PC-3 (cell line): ENCODE measurements at places on chromosomes 12 and 14.

DNA sequence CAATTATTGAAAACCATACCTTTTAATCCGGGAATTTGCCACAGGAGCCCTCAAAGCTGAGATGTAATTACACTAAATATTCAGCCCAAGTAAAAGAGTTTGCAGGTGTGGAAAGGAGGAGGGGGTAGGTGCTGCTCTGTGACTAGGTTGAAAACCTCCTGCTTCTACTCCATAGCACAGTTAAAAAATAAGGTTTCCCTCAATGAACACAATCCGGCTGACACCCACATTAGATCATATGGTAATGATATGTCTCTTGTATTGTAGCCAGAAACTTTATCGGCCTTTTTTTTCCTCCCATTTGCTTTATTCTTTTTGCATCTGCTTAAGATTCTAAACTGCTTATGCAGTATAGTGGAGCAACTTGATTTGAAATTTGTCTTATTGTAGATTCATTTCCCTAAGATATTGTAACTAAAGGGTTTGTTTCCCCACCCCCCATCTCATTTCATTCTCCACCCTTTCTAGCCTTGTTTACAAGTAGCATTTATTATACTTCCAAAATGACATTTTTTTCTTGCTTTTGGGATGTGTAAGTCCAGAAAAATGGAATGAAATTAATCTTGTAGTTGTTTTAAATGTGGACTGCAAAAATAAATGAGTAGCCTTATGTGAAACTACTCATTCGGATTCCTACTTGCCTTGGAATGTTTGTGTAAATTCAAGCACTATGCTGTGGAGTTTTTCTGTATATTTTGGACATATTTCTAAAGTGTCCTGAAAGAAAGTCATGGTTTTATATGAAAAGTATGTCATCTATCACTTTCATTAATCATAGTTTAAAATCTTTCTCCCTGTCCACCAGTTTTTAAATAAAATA, at the start of gene DCN:
Gene DCN, minus strand, starts transcription at position 182 of the 820 bp plus-strand sequence. CDS start 4,265 bp downstream, outside the sequence.
- DNase-seq: no peak

GRCh38 chr12:48981757-48982157, 3.6 kb downstream of the WNT1 start:
- no peak for DNase-seq

DNA sequence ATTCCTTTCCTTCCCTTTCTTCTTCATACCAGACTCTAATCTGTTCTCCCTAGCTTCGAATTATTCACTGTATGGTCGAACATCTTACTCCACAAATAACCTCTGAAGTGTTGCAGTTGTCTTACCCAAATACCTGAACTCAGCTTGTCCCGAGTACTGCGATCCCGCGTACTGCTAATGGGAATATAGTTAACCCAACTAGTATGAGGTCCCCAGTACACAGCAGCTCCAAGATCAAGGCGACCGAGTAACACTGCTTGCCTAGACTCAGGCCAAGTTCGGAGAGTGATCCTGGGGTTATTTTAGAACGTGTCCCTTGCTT, 462 bp upstream of the ETNK1 start:
- DNase-seq: no peak

DNA sequence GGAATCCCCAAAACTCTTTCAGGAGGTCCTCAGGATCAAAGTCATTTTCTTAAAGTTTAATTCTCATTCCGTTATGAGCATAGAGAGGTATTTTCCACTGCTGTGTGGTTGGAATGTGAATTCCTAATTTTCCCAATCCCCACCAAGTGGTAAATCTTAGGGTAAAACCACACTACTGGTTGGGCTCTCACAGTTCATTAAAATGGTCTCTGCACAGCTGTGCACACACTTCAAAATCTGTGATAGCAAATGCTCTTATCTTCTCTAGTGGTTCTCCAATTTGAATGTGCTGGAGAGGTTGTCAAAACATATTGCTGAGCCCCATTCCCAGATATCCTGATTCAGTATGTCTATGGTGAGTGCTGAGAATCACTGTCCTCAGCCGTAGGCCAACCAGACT, 189.1 kb downstream of the BMP4 start:
- no peak for DNase-seq

DNA sequence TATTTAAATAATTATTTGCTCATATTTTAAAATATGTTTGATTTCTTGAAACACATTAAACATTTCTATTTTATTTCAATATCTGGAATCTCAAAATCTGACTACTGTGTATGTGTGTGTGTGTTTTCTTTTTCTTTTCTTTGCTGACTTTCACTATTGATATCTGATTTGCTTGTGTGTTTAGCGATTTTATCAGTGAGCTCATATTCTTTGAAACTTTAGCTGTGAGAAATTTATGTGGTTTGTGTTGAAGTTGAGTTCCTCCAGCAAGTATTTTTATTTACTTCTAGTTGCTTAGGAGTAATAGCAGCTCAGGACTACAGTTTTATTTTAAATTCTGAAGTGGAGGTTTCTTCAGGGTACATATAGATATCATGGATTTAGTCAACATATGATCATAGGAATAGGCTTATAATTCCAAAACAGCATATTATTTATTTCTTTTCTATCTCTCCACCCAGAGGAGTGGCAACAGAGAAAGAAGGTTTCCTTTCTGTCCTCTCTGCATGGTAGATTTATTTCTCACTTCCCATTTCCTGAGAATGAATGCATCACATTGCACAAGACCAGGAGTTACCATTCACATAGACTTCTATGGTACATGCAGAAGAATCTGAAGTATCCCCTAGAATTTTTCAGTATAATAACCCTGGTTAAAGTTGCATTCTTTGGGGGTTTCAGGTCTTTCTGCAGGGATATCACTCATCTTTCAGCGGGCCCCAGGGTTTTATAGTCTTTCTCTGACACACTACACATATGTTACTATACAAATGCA, 60.5 kb downstream of the PTPRQ start:
- no peak for DNase-seq

- peak; percentile 86 for DNase-seq
These were observed 51.6 kb downstream of the PLEKHG3 start for GRCh38 chr14:64755781-64756221.

GRCh38 chr14:65346895-65347294, 65.6 kb upstream of the FUT8 start:
- no peak for DNase-seq

DNA sequence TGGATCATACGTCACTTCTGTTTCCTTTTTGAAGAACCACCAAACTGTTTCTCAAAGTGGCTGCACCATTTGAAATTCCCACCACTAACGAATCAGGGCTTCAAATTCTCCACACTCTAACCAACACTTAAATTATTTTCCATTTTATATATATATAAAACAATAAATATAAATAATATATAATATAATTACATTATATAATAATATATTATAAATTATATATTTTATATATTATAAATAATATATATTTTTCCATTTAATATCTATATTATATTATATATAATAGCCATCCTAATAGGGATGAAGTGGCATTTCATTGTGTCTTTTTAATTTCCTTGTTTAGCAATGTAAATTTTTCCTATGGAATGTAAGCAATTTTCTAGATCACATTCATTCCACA, 24.6 kb upstream of the CIT start:
- DNase-seq: no peak

DNA sequence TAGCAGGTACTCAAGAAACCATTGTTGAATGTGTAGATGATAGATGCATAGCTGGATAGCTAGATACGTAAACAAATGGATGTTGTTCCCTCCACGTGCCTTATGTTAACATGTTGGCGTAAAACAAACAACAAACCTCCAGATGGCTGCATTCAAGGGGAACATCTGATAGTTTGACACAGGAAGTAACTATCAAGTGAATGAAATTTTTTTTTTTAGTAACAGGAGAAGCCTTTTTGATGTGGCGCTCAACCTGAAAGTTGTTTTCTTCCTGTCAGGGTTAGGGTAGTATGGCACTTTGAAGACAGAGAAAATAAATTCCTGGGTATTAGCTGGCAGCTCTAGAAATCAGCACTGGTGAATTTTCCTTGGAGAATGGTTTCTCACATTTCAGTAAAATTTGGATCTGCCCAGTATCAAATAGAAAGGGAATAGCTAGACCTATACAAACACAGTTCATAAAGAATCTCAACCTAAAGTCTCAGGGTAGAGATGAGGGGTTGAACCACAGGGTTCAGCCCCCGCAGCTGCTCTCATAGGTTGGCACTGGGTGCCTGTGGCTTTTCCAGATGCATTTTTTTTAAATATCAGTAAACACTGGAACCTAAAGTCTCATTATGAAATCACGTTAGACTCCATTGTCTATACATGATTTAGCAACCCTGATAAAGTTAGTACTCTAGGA, 18.8 kb upstream of the RAP1B start:
- DNase-seq: no peak

- DNase-seq: no peak
These were observed 41.5 kb upstream of the GLIPR1 start for GRCh38 chr12:75439048-75439447.

- DNase-seq: no peak
These were observed 8.4 kb downstream of the NCKAP5L start for GRCh38 chr12:49819786-49820185.

GRCh38 chr14:23009483-23009938, 432 bp downstream of the C14orf93 start:
- DNase-seq: no peak

DNA sequence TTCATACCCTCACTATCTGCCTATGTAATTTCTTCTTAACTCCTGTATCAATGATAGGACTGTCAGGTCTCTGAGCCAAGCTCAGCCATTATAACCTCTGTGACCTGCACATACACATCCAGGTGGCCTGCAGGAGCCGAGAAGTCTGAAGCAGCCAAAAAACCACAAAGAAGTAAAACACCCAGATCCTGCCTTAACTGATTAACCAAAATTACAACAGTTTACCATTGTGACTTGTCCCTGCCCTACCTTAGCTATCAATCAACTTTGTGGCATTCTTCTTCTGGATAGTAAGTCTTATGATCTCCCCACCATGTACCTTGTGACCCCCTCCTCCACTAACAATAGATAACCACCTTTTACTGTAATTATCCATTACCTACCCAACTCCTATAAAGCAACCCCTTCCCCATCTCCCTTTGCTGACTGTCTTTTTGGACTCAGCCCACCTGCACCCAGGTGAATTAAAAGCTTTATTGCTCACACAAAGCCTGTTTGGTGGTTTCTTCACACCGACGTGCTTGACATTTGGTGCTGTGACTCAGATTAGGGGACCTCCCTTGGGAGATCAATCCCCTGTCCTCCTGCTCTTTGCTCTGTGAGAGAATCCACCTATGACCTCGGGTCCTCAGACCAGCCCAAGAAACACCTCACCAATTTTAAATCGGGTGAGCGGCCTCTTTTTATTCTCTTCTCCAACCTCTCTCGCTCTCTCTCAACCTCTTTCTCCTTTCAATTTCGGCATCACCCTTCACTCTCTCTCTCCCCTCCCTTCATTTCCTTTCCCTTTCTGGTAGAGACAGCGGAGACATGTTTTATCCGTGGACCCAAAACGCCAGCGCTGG, 11.5 kb upstream of the LGMN start:
- DNase-seq: no peak
